A375 (cell line): ENCODE measurements at places on chromosomes 1 and 21. TPM values are rescaled to one million over a fixed set of nuclear protein-coding genes. Genes with fewer than 3 reads are reported as not detected.

Gene OR2L5
- 0.08 TPM in 1 of 2 replicates, not detected in the other for total RNA-seq

Gene CDC73
- 25.0 and 36.1 TPM in 2 replicates for total RNA-seq

Gene CLCA1
- total RNA-seq, result not detected in 2 replicates

Gene VWA1
- 1.9 and 4.9 TPM in 2 replicates for total RNA-seq

Gene OPTC
- not detected in 2 replicates for total RNA-seq

Gene MTARC2
- 0.64 and 3.5 TPM in 2 replicates for total RNA-seq

Gene LINGO4
- total RNA-seq, result not detected in 2 replicates

Gene UBE4B
- total RNA-seq, result 30.6 and 38.6 TPM in 2 replicates
